ENCODE measurements at places on chromosomes 3 and 15.

DNA sequence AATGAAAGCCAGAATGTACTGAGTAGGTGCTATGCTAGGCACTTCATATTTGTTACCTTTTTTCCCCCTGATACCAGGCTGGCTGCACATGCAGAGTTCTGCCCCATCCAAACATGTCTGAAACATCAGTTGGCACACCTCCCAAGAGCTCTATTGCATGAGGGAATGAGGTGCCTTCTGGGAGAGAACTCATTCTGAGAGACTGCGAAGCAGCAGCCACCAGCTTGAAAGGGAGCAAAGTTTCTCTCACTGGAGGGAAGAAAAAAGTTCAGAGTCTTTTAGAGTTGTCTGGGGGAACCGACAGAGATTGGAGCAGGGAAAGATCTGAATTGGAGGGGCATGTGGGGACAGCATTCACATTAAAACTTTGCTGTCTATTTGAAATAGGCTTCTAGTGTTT lies 84.1 kb downstream of the AGBL1 start:
- no peak for DNase-seq

DNA sequence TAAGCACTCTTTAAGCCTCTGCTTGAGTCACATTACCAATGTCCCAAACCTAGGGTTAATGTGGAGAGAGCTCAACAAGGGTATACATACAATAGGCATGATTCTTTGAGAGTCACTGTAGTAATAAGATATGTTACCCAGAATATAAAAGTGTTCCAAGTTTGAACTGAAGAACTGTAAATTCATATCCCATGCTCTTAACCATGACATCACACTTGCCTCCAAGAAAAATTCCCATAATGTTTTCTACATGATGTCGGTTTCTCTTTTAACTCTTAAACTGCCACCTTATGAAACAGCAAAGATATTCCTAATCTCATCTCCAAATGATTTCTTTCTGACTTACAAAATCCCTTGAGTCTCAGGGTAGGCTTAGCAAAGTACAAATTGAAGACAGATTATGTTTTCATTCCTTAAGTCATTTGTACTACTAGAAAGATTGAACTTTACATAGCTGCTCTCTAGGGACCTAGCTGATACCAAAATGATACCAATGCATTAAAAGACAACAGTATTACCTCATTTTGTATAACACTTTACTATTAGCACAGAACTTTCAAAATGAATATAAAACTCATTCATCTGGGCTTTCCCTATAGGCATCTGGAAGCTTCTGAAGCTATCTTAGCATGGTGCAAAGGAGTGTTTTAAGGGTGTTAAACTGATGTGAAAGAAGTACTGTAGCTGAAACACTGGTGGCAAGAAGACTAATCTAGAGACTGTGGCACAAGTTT lies 127.1 kb downstream of the KCNMB2 start:
- no peak for DNase-seq

GRCh38 chr15:68986322-68986721 lies 28.2 kb upstream of the NOX5 start:
- no peak for DNase-seq

GRCh38 chr3:113340785-113341184 lies 100.5 kb downstream of the CFAP44 start:
- no peak for DNase-seq

DNA sequence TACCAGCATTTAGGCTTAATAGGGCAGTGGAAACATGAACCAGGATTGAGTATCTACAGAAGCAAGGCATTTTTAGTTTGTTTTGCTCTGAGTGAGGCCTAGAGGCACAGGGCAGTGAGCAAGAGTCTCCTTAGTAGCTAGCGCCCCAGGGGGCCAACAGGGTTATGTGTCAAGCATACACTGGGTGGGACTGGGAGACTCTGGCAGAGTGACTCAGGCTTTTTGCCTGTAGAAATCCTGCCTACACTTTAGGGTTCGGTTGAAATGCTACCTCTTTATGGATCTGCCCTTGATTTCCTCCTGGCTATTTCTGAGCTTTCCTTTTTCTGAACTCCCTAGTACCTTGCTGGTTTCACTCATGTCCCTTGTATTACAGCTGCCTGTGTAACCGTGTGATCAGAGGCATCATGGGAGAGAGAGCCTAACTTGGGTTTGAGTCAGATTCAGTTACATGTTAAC lies 72.2 kb downstream of the TOP2B start:
- peak; percentile 84 for DNase-seq

DNA sequence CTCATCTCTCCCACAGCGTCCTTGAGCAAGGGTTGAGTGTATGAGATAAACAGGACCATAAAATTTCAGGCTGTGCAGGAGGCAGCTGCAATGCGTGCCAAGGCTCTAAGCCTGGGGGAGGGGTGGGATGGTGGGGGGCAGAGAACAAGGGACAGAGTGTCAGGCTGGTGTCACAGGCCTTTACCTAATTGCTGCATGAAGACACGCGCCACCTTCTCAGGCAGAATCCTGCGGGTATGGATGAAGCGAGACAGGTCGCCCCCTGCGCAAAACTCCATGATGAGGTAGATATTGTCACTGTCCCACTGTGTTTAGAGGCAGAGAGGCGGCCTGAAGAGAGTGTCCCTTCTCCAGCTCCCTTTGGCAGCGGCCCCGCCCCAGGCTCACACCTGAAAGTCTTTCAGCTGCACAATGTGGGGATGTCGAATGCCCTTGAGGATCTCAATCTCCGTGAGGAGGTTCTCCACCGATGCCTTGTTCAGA lies 1.0 kb downstream of the ULK3 start:
- no peak for DNase-seq

GRCh38 chr3:78562328-78562727 lies 1205.5 kb downstream of the ROBO1 start:
- no peak for DNase-seq

DNA sequence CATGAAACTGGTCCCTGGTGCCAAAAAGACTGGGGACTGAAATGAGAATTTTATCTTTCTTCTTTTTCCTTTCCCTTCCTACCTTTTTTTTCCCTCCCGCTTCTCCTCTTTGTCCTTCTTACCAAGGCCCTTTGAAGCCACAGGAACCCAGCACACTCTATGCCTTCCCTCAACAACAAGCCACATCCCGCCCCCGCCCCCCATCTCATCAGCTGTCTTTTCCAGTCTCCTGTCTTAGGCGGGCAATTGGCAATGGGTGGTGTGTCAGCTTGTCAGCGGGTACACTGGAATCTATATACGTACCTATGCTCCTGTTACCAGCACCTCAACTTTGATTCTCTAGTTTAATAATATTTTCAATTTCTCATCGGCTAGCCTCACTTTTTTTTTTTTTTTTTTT lies 56.3 kb upstream of the CHD2 start:
- no peak for DNase-seq

DNA sequence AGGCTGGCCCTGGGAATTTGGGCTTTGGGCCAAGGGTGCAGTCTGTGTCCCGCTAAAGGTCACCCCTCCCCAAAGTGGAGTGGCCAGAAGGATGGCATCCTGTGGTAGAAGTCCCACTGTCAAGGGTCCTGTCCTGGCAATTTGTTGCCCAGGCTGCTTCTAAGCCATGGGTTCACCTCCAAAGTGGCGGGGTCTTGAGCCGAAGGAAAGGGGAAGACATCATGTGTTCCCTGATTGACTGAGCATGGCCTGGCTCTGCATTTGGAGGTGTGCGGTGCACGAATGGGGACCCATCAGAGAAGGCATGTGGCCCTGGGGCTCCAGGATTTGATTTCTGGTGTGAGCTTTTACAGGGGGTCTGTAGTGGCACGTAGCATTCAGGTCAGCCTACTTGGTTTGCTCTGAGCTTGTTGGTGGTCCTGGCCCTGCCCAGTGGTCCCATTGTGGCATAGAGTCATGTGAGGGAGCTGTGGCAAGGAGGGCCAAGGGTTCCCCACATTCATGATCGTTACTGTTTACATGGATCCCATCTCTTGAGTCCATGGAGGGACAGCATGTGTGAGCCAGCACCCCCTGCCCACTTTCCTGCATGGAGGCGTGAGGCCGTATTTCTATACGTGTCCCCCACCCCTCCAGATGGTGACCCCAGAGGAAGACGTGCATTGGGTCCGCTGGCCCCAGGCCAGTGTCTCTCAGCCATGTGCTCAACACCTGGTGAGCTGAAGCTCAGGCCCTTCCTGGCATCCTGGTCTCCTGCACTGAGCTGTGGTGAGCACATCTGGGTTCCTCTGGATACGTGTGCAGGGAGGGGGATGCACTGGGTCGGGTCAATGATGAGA lies 225.1 kb downstream of the SNRPN start:
- DNase-seq: no peak
